ENCODE measurements at places on chromosomes 4 and X.

DNA sequence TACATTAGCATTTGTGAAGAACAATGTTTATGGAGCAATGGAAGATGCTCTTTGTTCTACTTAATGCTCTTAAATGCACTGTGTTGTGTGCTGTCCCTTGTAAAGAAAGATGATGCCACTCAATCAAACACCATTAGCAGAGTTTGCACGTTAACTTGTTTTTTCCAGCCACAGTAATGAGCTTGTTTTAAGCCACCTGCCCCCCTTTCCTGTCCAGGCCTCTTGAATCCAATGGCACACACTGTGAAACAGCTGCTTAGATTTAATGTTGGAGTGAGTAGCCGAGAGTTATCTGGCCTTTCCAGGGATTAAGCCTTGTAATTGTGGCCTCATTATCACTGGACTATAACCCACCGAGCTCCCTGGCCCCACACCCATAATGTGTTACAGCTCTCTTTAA, 86.0 kb downstream of the PAK3 start:
- no peak for DNase-seq

DNA sequence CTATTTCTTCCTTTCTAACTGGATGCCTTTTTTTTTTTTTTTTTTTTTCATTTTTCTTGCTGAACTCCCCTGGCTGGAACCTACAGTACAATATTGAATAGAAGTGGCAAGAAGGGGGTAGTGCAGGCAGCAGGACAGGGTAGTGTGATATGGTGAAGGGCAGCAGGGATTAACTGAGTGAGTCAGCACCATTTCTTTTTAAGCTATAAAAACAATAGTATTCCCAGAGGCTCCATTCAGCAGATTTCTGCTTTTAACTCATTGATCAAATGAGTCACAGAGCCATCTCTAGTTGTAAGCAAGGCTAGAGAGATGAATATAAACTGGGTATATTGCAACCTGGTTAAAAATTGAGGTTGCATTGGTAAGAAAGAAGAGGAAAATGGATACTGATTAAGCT, 53.6 kb upstream of the SETD7 start:
- no peak for DNase-seq

- DNase-seq = peak; percentile 39
These were observed 18.4 kb upstream of the ARMCX5 start for GRCh38 chrX:102580891-102581290.

DNA sequence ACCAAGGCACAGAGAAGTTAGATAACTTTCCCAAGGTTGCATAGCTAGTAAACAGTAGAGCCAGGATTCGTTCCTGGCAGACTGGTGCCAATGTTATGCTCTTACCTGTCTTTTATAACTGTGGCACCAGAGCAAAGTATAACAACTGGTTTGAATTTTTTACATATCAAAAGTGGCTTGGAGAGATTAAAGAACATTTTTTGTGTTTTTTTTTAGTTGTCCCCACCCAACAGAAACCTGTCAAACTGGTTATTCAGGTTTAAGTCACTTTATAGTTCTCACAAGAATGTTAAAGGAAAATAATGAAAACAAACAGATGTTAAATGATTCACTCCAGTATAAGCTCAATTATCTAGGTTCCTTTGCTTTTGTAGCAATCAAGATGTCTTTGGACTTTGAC, 15.6 kb upstream of the FAM47E start:
- no peak for DNase-seq

DNA sequence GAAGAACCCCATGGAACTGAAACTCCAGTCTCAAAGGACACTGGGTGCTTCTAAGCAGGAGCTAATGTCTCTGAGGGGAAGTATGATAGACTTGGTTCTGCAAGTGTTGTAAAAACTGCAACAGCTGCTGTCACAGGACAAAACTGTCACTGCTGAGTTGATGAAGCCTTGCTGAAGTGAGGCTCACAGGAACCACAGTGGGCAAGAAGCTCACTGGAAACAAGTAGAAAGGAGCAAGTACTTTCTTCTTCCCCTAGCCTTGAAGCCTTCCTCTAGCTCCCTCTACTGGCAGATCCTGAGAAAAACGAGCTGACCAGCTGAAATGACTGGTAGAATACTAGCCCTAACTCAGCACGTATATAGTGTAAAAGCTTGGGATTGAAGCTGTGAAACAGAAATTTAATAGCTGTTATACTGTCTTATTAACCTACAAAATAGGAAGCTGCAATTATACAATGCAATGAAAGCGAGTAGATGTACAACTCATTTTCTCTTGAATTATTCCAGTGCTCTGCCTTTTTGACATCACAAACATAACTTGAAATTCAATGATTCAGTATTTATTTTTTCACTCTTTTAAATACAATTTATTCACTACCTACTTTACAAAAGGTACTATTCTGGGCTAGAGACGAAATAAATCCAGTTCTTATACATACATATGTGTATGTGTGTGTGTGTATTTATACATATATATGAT, 91.4 kb downstream of the GABRB1 start:
- peak; percentile 98 for DNase-seq

DNA sequence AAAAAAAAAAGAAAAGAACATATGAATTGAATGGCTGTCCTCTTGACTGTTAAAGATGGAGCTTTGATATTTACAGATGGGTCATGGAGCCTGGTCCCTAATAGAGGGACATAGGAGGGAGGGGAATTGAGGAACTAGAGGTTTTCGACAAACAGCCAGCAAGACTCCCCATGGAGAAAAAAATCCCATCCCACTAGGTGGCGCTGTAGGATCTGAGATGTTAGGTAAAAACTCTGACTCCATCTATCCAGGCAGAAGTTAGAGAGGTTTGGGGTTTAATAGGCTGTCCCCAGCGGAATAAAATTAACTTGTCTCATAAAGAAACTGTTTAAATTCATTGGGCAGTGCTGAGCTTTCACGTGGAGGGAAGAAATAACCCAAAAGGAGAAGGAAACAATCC, 45.9 kb downstream of the HMGB2 start:
- peak; percentile 71 for DNase-seq

DNA sequence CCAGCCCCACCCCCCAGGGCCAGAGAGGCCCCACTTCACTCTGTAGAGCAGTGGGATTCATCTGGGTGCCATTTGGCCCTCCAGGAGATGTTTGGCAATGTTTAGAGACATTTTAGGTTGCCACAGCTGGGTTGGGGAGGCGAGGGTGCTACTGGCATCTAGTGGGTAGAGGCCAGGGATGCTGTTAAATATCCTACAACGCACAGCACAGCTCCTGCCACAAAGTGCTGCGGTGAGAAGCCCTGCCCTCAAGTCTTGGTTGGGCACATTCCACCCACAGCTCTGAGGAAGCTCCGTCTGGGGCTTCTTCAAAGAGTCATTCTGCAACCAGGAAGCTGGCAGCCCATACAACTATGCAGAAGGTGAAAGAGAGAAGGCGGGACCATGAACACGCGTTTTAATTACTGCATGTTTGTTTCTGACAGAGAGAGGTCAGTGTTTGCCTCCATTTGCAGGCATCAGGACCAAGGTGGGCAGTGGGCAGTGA, 48.1 kb upstream of the FAM9C start:
- DNase-seq = peak; percentile 43
